ENCODE measurements at places on chromosomes 5 and 9. TPM values are rescaled to one million over a fixed set of nuclear protein-coding genes. Genes with fewer than 3 reads are reported as not detected.

DNA sequence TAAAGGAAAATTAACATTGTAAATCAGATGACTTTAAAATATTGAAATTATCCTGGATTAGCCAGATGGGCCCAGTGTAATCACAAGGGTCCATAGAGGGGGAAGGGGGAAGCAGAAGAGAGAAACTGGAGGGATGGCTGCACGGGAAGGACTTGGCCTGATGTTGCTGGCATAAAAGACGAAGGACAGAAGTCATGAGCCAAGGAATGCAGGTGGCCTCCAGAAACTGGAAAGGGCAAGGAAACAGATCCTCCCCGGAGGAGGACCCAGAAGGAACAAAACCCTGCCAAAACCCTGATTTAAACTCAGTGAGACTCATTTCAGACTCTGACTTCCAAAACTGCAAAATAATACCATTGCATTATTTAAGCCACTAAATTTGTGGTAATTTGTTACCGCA, 100.2 kb downstream of the ADAMTS2 start:
- no peak for DNase-seq

DNA sequence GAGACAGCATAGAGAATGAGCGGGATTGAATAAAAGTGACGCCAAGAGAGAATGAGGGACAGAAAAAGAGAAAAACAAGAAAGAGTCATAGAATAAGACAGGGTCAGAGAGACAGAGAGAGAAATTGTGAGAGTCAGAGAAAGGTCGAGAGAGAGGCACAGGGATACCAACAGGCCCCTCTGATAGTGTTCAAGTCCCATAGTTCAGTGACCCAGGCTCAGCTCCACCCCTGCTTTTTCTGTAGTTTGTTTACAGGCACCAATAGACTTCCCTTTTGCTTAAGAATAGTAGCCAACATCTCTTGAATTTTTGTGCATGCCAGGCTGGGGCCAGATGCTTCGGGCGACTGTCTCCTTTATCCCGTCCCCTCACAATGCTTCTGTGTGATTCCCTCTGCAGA, 62.5 kb downstream of the ARHGEF37 start:
- DNase-seq: no peak

GRCh38 chr9:12414514-12414913, 278.7 kb upstream of the TYRP1 start:
- no peak for DNase-seq

GRCh38 chr5:26700759-26701384, 337.5 kb downstream of the CDH9 start:
- no peak for DNase-seq

DNA sequence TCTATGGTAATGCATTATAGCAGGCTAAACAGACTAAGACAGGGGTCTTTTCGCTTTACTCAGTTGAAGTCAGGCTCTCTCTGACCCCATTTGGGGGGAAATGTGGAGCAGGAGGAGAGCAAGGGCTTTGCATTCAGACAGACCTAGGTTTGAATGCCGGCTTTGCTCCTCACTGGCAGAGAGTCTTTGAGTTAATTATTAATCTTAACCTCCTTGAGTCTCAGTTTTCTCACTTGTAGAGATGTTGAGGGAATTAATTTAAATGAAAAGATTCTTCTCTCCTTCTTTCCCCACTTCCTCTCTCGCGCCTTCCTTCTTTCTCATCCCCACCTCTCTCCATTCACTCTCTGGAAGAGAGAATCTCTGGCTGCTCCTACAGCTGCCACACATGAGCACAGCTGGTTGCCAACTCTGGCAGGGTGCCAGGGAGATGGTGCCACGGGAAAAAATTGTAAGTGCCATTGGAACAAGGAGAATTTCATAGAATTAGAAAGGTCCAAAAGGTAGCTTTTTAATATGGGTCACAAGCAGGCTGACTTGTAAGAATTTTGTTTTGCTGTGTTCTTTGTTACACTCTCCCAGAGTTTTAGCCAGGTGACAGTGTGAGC, 25.2 kb upstream of the GLRA1 start:
- DNase-seq: peak; percentile 60

- DNase-seq: peak; percentile 57
These were observed 70.0 kb downstream of the AMBP start for GRCh38 chr9:114007991-114008666.

DNA sequence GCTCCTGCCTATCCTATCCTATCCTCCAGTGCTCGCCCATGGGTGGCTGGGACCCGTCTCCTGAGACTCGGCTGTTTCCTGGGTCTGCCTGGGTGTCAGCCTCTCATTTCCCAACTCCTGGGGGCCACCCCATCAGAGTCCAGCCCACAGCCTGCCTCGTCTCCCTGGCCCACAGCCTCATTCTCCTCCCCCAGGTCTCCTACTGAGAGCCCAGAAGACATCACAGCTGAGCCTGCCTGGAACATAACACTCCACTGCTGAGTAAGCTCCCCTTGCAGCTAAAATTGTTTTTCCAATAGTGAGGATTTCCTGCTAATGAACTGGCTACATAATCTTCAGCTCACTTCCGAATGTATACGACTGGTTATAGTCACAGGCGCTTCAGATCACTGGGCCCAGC, 95.3 kb downstream of the TTLL11 start:
- DNase-seq: no peak

- no peak for DNase-seq
These were observed 1.4 kb downstream of the OTULIN start for GRCh38 chr5:14665949-14666348.

DNA sequence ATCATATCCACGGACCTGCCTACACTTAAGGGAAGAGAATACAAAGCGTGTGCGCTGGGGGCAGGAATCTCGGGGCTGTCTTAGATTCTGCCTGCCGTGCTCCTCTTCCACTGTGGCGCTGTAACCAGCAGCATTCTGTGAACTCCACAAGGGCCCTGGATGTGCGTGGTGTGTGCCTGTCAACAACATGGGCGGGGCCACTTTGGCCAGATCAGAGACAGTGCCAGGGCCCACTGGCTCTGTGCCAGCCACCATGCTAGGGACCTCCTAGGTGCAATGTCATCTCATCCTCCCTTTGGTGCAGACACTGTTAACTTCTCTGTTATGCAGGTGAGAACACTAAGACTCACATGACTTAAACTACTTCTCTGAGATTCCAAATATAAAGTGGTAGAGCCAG, 113.7 kb downstream of the COL23A1 start:
- no peak for DNase-seq

The KIF20A gene
- total RNA-seq: 1.1 TPM

The FOXE1 gene
- not detected for total RNA-seq

The KCNV2 gene
- total RNA-seq: not detected

The CA9 gene
- total RNA-seq: not detected

The SH3TC2 gene
- 2.2 TPM for total RNA-seq

The ACSL6 gene
- 2.6 TPM for total RNA-seq

The TRPM6 gene
- total RNA-seq: 1.8 TPM
